ENCODE measurements at places on chromosomes 5 and 9. TPM values are rescaled to one million over a fixed set of nuclear protein-coding genes. Genes with fewer than 3 reads are reported as not detected.
A peak's percentile ranks its signal among the peaks of the same experiment; 100 is the strongest.

DNA sequence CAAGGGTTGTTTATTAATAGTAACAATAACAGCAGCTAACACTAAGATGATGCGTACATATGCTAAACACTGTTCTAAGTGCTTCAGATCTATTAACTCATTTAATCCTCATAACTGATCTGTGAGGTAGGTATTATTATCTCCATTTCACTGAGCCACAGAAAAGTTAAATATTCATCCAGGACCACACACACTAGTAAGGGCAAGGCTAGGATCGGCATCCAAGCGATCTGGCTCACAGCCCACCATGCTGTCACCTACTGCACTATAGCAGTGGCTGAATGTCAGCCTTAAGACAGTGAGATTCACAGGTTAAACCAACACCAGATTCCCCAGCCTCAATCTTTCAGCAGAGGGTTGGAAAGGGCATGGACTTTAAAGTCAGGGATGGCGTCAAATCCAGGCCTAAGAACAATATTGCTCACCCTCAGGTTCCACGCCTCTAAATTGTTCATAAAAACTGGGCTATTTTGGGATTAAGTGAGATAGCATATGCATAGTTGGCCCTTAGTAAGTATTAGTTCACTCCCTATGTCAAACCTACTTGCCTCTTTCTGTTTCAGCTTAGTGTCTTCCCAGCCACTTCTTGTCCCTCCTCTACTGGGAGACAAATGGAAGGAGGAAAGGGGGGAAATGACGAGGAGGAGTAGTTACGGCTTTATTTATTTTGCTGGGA, 150.8 kb downstream of the MAPKAP1 start:
- no peak overlapping the region for H3K27ac ChIP-seq
- H3K27me3 ChIP-seq = no peaks in the 10 kb centered on the region
- H3K4me1 ChIP-seq = no peaks in the 10 kb centered on the region
- no peak for DNase-seq
- H3K36me3 ChIP-seq = no peaks in the 10 kb centered on the region

- H3K4me1 ChIP-seq = no peaks in the 10 kb centered on the region
- no peaks in the 10 kb centered on the region for H3K36me3 ChIP-seq
- H3K27me3 ChIP-seq = no peaks in the 10 kb centered on the region
- DNase-seq = no peak
- no peak overlapping the region for H3K27ac ChIP-seq
Observed at GRCh38 chr5:110354915-110355644, 371.4 kb downstream of the TMEM232 start.

DNA sequence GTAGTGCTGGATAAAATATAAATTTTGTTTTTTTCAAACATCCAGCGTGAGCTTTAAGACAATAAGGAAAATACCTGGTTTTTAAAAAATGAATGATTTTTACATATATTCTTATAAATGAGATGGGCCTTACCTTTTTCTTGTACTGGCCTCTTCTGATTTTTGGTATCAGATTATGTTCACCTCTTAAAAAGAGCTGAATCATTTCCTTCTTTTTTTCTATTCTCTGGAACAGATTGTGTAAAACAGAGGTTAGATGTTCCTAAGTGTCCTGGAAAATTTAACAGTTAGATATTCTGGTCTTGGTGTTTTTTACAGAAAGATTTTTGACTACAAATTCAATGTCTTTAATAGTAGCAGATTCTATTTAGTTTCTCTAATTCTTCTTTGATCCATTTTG, 74.6 kb downstream of the NDUFAF2 start:
- no peaks in the 10 kb centered on the region for H3K4me1 ChIP-seq
- no peaks in the 10 kb centered on the region for H3K27me3 ChIP-seq
- no peaks in the 10 kb centered on the region for H3K36me3 ChIP-seq
- DNase-seq = no peak

DNA sequence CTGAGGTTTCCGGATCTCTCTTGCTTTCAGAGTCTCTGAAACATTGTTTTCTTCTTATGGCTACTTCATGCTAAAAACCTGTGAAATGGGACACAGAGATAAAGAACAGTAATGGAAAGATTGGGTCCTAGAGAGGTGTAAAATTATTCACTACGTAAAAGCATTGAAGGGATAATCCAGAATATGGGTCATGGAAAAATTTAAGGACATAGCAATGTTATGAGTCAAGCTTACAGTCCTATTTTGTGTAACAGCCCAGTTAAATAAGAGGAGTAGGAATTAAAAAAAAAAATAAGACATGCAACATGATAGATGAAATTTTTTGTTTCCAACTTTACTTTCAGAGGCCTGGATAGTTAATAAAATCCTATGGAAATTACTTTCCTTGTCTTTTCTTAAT, 61.9 kb upstream of the ELL2 start:
- no peaks in the 10 kb centered on the region for H3K27me3 ChIP-seq
- no peak for DNase-seq
- no peaks in the 10 kb centered on the region for H3K36me3 ChIP-seq
- peaks cover 20% of the 10 kb centered on the region for H3K4me1 ChIP-seq

DNA sequence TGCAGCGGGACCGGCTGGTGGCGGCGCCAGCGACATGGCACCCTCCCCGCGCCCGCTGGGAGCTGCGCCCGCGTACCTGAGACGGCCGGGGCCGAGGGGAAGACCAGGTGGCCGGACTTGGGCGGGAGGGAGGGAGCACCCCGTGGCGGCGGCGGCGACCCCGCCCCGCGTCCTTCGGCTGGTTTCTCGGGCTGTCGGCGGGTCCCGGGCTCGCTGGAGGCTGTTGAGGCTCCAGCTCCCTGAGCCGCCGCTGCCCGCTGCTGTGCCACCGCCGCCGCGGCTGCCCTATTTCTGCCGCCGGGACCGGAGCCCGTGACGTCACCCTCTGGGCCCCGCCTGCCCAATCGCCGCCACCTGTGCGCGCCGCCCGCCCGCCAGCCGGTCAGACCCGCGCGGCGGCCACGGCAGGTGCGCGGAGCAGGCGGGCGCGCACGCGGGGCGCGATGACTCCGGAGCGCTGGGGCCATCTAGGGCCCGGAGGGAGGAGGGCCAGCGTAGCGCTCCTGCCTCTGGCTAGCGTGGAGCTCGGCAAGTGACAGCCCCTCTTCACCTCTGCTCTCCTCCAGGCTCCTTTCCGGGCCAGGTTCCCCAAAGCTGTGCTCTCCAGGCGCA, at the start of gene FSTL4:
Gene FSTL4 (minus strand): TSS at position 293 of the 612 bp plus-strand sequence.
- no peaks in the 10 kb centered on the region for H3K27me3 ChIP-seq
- H3K4me1 ChIP-seq = peaks cover 8% of the 10 kb centered on the region
- H3K36me3 ChIP-seq = no peaks in the 10 kb centered on the region
- H3K4me3 ChIP-seq = peak within 1 kb of the TSS; percentile 62
- H3K27ac ChIP-seq = no peak within 1 kb of the TSS

- no peak overlapping the region for H3K27ac ChIP-seq
- H3K4me3 ChIP-seq = no peak overlapping the region
- peak; percentile 68 for DNase-seq
- no peaks in the 10 kb centered on the region for H3K36me3 ChIP-seq
- no peaks in the 10 kb centered on the region for H3K27me3 ChIP-seq
- no peaks in the 10 kb centered on the region for H3K4me1 ChIP-seq
Observed at GRCh38 chr5:136249678-136250266, 56.8 kb upstream of the SMIM32 start.

DNA sequence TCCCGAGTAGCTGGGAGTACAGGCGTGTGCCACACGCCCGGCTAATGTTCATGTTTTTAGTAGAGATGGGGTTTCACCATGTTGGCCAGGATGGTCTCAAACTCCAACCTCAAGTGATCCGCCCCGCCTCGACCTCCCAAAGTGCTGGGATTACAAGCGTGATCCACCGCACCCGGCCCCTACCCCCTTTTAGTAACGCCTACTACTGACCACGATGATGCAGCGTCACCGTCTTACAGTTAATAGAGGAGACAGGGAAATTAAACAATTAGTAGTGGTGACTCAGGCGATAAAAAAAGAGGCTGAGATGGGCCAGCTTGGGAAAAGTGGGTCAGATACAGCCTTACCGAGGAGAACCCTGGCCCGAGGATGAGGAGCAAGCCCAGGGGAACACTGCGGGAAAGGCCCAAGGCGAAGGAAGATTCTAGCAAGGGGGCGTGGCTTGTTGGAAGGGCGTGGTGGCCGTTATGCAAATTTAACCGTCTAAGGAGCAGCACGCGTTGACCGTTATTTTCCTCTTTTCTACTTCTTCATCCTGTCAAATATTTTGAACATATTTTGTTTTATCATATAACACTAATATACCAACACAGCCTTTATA, 1.6 kb upstream of the SETX start:
- H3K4me1 ChIP-seq = peaks cover 11% of the 10 kb centered on the region
- H3K27me3 ChIP-seq = no peaks in the 10 kb centered on the region
- H3K36me3 ChIP-seq = no peaks in the 10 kb centered on the region

DNA sequence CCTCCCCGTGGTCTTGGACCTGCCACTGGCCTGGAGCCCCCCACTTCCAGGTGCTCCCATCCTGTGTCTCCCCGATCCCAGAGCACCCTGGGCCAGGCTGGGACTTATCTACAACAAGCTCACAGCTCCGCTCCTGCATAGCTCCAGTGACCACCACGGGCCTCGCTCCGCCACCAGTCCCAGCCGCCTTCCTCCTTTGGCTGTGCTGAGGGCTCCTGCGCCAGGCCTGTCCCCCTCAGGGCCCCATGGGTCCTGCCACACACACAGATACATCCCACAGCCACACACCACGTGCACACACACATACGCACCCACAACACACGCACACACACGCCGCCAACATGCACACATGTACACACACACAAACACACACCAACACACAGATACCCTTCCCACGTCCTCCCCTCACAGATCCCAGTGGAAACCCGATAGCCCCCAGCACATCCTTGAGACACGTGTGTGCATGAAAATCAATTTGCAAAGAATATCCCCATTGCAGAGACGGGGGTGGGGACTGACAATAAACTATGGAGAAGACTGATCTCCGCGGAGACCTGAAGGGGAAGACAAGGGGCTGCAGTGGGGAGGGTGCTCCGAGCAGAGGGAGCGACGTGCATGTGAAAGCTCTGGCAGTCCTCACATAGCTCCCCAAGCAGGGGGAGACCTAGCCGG, 18.5 kb upstream of the LAMC3 start:
- no peak for DNase-seq
- H3K4me3 ChIP-seq = no peak overlapping the region
- H3K4me1 ChIP-seq = no peaks in the 10 kb centered on the region
- H3K36me3 ChIP-seq = no peaks in the 10 kb centered on the region

DNA sequence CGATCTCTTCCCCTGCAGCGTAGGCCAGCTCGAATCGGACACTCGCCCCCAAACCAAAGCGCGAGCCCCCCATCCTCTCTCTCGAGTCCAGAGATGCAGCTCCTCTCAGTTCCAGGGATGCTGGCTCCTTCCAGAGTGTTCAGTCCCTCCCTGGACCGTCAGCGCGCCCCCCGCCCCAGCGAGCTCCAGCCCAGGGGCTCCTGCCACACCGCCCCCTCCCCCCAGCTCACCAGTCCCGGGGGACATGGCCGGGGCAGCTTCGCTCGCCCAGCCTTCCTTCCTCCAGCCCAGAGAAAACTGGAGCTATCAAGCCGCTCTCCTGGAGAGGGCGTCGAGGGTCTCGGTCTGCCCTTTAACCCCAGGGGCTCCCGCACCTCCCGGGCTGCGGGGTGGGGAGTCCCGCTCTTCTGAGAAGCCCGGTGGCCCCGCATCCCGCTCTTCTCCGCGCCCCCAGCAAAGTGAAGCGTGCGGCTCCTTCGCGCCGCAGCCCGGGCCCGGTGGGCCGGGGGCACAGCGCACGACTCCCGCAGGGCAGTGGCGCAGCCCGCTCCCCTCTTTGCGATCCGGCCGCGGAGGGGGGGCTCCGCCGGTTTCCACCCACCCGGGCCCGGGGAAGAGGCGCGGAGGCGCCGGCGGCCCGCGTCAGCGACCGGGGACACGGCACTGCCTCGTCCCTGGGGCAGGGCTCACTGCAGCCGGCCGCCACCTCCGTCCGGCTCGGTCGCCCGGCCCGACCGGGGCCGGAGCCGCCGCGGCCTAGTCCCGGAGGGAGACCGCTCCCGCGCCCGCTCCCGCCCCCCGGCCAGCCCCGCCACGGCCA, 587 bp downstream of the MIER3 start:
- peak overlapping the region; percentile 89 for H3K4me3 ChIP-seq
- peaks cover 7% of the 10 kb centered on the region for H3K4me1 ChIP-seq
- peak; percentile 44 for DNase-seq
- no peaks in the 10 kb centered on the region for H3K27me3 ChIP-seq
- H3K27ac ChIP-seq = peak overlapping the region; percentile 68

DNA sequence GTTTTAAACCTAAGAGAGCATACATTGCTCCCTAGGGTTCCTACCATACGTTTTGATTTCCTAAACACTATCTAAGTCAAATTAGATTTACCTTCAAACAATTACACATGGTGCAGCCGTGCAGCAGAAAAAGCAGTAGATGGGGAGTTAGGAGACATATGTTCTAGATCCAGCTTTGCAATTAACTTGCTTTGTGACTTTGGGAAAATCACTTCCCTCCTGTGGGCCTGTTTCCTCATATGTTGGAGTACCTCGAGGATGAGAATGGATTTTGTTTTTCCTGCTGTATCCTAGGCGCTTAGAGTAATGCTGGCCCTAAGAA, 711 bp downstream of the MRPL50 start:
- H3K4me1 ChIP-seq = peaks cover 15% of the 10 kb centered on the region
- H3K4me3 ChIP-seq = peak overlapping the region; percentile 33
- DNase-seq = no peak
- no peaks in the 10 kb centered on the region for H3K36me3 ChIP-seq
- H3K27ac ChIP-seq = peak overlapping the region; percentile 82

DNA sequence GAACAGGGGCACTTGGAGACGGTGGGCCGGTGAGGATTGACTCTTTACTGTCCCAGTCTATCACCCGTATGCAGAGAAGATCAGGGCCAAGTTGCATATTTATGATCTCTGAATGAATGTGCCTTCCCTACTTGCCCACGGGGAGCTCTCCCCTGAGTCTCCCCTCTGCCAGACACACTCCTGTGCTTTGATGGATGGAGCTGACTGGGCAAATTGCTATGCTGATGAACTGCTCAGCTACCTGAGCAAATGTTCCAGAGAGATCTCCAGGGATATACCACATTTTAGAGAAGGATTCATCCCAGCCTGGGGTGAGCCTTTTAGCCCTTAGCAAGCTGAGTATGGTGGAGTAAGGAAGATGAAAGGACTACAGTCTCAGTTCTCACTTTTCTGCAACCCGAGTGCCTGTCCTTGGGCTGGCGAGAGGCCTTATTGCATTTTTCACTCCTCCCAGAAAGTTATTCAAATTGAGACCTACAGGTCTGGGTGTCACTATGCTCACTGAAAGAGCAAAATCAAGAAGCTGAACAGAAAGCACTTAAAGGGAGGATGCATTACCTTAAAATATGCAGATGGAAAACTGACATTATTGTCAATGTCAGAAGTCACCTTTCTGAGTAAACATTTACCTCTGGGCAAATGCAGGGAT, 526.7 kb upstream of the WWC1 start:
- H3K27me3 ChIP-seq = no peaks in the 10 kb centered on the region
- no peak for DNase-seq
- no peaks in the 10 kb centered on the region for H3K36me3 ChIP-seq
- no peaks in the 10 kb centered on the region for H3K4me1 ChIP-seq
- H3K4me3 ChIP-seq = no peak overlapping the region

GRCh38 chr5:80653502-80653901, 950 bp upstream of the MSH3 start:
- no peaks in the 10 kb centered on the region for H3K27me3 ChIP-seq
- no peak overlapping the region for H3K27ac ChIP-seq
- H3K36me3 ChIP-seq = no peaks in the 10 kb centered on the region
- no peak overlapping the region for H3K4me3 ChIP-seq
- H3K4me1 ChIP-seq = peaks cover 11% of the 10 kb centered on the region

GRCh38 chr9:104740621-104741020, 6.9 kb upstream of the NIPSNAP3A start:
- H3K27me3 ChIP-seq = no peaks in the 10 kb centered on the region
- H3K4me1 ChIP-seq = no peaks in the 10 kb centered on the region

GRCh38 chr5:159504857-159505304, 174.6 kb upstream of the IL12B start:
- no peaks in the 10 kb centered on the region for H3K36me3 ChIP-seq
- DNase-seq = no peak
- H3K4me1 ChIP-seq = no peaks in the 10 kb centered on the region
- no peak overlapping the region for H3K4me3 ChIP-seq
- no peak overlapping the region for H3K27ac ChIP-seq

The TRIP13 gene
- 0.81 TPM for total RNA-seq

The ZDHHC11B gene
- total RNA-seq = 4.0 TPM

The FREM1 gene
- 7.9 TPM for total RNA-seq

The PCDHA11 gene
- total RNA-seq = 0.78 TPM
